ENCODE measurements at places on chromosomes 12 and 14.

- DNase-seq = no peak
Measured at GRCh38 chr12:12902036-12902435, 10.7 kb downstream of the GPRC5A start.

DNA sequence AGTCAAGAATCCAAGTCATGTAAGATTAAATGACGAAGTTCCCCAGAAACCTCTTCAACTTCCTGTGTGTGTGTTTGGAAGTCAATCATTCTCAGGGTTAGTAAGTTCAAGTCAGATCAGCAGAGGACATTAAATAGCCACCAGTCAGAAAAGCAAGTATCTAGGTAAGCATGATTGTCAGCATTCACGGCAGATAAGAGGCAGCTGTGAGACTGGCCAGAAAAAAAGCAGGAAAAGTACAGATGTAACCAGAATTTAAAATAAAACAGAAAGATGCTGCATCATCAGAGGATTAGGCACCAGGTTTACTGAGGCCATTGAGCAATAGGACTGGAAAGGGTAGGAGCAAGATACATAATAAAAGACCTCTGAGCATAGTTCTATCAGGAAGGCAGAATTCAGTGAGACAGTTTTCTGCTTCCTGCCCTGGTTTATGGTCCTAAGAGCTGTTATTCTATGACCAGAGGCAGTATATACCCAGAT lies 606.9 kb downstream of the FSCB start:
- DNase-seq = no peak

DNA sequence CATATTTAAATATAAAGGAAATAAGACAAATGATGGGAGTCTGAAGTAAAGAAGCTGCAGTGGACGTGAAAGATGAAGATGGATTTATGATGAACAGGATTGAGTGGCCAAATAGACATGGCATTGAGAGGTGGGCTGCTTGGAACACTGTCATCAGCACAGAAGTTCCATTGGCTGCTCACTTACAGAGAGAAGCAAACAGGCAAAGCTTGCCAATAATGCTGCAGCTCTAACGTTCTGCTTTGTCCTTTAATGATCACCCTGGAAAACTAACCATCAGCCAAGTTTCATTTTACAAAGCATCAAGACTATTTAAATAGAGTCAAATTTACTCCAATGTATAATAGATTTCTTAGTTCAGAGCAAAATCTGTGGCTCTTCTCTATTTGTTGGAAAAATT lies 721.4 kb downstream of the TMTC2 start:
- no peak for DNase-seq

DNA sequence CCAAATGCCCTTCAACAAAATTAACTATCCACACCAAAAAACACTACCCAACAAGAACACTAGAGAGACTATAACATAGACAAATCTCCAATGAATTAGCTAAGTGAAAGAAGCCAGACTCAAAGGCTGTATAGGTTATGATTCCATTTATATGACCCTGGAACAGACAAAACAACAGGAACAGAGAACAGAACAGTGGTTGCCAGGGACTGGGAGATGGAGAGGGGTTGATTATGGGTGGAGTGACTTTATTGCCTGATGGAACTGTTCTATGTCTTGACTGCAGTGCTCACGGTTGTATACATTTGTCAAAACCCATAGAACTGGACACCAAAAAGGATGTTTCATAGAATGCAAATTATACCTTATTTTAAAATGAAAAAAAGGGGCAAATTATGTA lies 14.9 kb downstream of the CATSPERB start:
- DNase-seq = no peak

- no peak for DNase-seq
Measured at GRCh38 chr12:115500872-115501271, 776.6 kb downstream of the MED13L start.

DNA sequence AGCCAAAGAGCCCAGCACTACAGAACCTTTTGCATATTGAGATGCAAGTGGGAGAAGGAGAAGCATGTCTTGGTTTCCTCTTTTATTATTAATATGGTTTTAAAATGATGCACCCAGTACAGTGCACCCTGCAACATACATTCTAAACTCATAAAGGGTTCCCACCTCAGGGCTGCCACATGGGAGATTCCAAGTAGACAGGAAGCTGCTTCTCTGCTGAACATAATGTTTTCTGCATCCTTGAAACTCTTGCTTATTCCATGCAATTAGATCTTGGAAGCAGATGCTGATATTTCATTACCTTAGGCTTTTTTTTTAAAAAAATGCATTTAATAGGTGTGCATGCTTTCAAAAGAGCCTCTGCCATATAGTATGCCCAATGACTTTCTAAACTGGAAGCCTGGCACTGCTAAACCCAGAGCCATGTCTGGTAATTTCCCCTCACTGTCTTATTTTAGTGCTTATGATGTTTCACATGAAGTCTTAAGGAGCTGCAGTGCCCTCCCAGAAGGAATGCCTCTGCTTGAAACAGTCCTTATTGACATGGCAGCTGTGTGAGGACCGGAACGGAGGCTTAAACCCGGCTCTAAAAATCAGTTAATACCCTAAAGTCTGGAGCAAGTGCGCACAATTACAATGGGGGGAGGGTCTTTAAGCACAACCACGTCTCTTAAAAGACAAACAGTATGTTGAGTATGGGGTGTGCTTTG lies 2.0 kb upstream of the SIX1 start:
- DNase-seq = no peak
